ENCODE measurements at places on chromosomes 3 and 15.

GRCh38 chr3:16227566-16227965 is 37.2 kb downstream of the DPH3 start:
- DNase-seq, result no peak

DNA sequence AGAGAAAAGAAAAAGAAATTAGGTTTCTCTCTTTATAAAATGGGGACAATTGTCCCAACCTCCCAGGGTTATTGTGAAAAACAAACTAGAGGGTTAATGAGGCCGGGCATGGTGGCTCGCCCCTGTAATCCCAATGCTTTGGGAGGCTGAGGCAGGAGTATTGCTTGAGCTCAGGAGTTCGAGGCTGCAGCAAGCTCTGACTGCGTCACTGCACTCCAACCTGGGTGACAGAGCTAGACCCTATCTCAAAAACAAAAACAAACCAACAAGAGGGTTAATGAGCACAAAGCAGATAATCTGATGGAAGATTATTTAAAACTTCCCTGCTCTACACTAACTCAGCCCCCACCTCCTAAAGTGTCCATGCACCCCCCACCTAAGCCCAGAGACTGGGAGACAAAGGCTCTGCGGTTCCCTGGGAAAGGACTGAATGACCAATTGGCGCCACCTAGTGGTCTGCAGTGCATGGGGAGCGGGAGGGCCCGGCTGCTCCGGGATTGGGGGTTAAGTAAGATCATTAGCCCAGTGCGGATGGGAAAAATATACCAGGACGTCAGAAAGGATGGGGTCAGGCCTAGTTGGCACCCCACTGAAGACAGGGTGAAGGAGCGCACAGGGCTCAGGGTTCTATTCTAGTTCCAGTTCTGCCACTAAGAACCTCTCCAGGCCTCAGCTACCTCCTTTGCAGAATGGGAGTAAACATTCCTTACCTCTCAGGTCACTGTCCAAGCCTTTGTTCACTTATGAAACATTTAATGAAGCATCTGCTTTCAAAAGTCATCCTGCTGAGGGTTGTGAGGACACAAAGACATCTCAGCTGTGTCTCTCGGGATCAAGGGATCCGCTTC is 15.6 kb downstream of the PIF1 start:
- DNase-seq, result peak; percentile 77

GRCh38 chr3:191290311-191291025 is 38.7 kb upstream of the CCDC50 start:
- DNase-seq, result no peak

GRCh38 chr3:163605915-163606314 is 1472.4 kb downstream of the SI start:
- no peak for DNase-seq

DNA sequence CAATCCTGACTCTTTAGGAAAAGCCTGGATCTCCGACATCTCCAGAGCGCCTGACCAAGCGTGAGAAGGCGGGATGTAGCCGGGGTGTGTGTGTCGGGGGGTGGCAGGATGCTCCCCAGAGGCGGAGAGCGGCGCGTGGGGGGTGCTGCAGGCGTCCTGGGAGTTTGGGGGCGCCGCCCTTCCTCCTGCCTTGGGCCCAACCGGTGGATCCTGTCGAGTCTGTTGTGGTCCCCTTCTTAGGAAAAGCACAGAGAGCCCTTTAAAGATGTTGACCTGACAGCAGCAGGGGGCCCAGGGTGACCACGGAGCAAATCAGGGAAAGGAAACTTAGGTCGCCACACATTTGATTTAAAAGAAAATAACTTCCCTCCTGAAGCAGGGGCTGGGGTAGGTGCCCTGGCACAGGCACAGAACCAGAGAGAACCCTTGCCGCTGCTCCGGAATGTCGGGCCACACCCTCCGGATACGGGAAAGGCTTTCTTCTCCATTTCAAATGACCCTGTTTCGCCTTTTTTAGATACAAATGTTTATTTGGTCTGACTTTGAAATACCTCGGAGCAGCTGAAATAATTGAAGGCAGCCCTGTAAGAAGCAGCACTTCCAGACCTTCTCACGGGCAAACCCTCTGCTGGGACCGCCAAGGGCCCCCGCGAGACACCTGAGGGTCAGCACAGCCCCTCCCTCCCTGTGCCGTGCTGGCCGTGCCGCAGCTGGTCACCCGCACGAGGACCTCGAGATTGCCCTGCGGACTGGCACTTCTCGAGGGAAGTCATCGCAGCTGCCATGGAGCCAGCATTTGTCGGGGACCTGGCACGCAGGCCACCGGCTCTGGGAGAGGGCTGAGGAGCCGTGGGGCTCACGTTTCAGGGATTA is 102.9 kb upstream of the KLF13 start:
- DNase-seq, result no peak

- DNase-seq, result no peak
Observed at GRCh38 chr3:133607816-133608215, 34.3 kb downstream of the CDV3 start.

- no peak for DNase-seq
Observed at GRCh38 chr3:174010907-174011306, 613.4 kb downstream of the NLGN1 start.

DNA sequence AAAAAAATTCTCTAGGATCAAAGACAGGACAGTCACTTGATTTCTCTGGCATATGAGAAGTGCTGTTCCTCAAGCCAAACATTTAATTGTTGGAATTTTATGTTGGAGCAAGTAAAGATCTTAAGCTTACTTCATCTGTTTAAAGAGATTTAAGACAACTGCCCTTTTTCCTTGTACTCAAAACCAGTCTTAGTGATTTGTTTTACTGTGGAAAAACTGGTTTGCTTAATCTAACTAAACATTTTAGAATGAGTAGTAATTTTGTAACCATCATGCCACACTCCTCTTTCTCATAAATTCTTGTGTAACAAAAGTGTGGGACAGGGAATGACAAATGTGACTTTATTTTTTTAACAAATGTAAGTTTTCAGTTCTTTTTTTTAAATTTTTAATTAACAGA is 18.4 kb downstream of the PRKCI start:
- DNase-seq, result no peak

DNA sequence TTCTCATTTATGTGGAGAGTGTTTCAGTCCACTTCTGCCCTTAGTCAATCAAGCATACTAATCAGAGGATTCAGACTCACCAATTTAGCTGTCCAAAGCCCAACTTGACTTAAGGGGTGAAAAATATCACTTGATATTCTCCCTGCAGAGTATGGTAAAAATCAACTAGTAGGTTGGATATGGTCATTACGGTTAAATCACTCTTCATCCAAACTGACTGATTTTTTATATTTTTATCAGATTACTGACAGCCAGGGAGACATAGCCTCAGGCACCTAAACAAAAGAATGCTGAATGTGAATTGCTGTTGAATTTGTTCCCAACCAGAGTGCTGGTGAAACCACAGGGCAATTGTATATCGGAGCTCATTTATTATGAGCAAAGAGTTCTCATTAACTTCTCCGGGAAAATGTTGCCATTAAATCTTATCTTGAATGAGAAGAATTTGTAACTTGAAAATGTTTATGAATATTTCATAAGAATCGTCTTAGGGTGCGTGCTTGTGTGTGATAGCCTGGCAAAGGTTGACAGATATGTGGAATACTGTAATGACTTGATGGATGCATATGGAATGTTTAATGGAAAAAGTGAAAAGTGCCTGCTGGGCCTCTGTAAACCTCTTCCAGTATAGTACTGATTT is 411.2 kb downstream of the NAALADL2 start:
- DNase-seq, result no peak

GRCh38 chr15:92915766-92916435 is 15.8 kb downstream of the CHD2 start:
- DNase-seq, result no peak

DNA sequence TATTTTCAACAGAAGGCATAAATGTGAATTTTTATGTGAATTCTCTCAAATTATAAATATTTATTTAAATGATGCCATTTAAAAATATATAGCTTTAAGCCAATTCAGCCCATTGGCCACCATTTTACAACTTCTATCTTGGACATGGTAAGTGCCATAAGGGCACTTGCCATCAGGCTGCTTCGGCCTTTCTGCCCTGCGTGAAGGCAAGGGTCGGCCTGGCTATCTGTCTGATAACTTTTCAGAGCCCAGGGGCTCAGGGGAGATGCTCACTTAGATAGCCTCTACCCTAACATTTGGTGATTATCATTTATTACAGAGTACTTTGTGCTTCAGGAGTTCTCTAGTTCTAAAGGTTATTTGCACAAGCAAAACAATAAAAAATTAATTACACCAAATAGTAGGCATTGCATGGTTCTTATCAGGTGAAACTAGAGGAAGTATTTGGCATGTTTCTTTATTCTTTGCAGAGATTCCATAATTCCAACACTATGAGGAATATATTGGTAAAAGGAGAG is 62.4 kb upstream of the MBNL1 start:
- no peak for DNase-seq

DNA sequence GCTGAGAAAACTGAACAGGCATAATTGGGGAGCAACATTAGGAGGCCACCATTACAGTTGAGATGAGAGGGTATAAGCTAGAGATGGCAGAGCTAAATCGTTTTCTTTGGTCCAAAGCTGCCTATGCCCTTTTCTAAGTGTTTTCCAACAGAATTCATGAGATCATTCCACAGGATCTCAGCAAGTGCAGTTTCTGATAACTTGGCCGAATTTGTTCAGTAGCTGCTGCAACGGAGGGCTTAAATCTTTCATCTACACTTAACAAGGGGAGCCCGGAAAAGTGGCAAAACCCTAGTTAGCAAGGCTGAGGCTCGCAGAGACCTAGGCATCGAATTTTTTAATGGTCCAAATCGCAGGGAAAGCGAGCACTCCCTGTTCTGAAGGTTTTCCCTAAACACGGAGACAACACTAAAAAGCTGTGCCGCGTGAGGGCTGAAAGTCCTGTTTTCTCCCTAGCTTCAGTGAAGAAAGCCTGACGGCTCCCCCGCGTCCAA is 531 bp upstream of the BLOC1S6 start:
- no peak for DNase-seq

- no peak for DNase-seq
Observed at GRCh38 chr15:95078003-95078402, 846.6 kb downstream of the MCTP2 start.

GRCh38 chr3:125318871-125319270 is 56.3 kb downstream of the ZNF148 start:
- DNase-seq, result no peak

DNA sequence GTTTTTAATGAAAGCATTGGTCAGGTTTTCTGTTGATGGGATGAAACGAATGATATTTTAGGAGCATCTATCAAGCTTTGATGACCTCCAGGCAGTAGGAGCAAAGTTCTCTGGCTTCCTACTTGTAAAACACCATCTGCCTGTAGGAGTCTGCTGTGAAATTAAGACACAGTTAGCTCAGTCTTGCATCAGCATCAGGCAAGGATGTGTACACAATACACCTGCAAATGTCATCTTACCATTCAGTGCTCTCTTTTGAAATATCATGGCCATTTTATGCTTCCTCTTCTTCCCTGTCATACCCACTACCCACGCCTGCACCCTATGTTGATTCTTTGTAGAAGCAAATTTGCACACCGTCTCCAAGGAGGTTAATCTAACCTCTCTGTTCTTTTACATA is 38.2 kb downstream of the B3GALNT1 start:
- no peak for DNase-seq

GRCh38 chr3:184524981-184525336 is 36.6 kb upstream of the EPHB3 start:
- no peak for DNase-seq

GRCh38 chr3:169662132-169662842 is 1.2 kb downstream of the MECOM start:
- no peak for DNase-seq

DNA sequence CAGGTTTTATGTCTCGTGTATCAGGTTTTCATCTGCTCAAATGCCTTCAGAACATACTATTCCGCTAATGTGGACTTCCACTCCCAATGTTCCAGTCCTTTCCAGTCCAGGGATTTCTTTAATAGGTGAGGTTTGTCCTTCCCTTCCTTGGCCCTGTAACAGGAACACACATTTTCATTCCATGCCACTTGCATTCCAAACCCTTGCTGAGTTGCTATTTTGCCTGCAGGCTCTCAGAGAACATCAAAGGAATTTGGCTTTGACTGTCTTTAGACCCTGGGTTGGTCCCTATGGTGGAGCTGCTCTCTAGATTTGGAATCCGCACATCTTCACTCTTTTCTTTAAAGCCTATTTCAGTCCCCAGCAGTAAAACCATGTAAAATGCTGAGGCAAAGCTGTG is 12.3 kb upstream of the ALCAM start:
- no peak for DNase-seq

DNA sequence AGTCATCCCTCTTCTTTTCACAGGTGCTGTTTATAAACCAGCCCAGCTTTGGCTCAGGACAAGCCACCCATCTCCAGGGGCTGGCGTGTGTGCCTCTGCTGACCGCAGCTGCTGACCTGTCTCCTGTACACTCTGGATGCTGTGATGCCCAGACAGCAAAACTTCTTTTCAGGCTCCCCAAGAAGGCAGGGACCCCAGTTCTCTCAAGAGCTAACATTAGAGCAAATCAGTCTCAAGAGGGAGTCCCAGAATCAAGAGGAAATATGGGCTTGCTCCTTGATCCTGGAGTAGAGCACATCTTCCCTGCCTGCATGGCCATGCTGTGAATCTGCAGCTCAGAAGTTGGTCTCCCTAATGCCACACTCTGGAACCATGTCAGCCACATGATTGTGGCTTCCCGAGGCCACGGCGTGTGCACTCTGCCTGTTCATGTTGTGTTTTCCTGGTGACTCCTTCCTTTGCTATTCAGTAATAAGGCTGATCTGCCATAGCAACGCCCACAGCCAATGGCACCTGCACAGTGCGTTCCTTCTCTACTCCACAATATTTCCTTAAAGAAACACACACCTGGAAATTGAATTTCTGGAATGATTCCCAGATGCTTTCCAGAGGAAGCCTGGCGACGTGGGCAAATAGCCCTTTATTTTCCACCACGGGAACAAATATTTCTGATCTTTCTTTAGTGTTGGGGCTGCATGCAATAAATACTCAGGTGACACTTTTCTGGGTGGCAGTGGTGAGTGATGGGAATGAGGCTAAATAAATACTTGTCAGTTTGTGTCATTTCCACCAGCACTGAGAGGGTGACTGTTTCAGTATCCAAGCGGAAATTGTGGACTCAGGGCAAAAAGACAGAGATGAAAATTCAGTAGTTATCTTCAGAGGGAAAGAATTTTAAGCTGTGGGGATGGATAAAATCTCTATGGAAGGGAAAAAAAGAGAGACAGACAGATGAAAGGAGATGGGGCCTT is 21.9 kb upstream of the THSD4 start:
- no peak for DNase-seq
